ENCODE measurements at places on chromosomes 11 and 22.
A peak's percentile ranks its signal among the peaks of the same experiment; 100 is the strongest.

DNA sequence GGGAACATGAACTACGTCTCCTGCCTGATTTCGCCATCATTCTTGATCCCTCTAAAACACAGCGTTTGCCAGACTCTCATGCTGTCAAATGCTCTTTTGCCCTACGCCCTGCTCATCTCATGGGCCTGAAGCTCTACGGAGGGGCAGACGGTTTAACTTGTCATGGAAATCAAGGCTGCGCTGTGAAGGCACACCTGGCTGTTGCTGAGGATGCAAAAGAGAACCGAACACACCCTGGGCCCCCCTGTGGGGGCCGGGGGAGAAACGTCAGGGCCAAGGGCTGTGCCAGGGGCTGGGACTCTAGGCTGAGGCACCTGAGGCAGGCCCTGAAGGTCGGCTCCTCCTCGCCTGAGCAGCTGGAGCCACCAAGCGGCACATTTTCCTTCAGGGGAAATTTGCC lies 957.2 kb downstream of the BRD1 start:
- no peak for DNase-seq

DNA sequence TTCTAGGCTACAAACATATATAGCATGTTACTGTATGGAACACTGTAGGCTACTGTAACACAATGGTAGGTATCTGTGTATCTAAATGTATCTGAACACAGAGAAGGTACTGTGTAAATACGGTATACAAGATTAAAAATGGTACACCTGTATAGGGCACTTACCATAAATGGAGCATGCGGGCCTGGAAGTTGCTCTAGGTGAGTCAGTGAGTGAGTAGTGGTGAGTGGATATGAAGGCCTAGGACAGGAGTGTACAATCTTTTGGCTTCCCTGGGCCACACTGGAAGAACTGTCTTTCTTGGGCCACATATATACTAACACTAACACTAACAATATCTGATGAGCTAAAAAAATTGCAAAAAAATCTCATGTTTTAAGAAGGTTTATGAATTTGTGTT lies 21.4 kb downstream of the RNF141 start:
- DNase-seq = no peak

DNA sequence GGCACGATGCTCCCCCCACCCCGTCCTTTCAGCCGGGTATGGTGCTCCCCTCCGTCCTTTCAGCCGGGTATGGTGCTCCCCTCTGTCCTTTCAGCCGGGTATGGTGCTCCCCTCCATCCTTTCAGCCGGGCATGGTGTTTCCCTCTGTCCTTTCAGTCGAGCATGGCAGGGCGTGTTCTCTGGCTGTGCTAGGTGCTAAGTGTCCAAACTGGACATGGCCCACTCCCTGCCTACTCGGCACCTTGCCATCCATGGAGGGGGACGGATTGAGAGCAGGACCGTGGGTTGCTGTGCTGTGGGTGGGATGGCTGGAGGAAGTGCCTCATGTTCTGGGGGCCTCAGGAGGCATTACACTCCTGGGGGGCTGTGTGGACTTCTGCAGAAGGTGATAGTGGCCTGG lies 45.5 kb downstream of the MUC6 start:
- no peak for DNase-seq

- DNase-seq = no peak
Measured at GRCh38 chr11:8814209-8814922, 96.6 kb upstream of the AKIP1 start.

GRCh38 chr11:126930091-126930841 lies 70.3 kb downstream of the KIRREL3 start:
- DNase-seq = no peak

DNA sequence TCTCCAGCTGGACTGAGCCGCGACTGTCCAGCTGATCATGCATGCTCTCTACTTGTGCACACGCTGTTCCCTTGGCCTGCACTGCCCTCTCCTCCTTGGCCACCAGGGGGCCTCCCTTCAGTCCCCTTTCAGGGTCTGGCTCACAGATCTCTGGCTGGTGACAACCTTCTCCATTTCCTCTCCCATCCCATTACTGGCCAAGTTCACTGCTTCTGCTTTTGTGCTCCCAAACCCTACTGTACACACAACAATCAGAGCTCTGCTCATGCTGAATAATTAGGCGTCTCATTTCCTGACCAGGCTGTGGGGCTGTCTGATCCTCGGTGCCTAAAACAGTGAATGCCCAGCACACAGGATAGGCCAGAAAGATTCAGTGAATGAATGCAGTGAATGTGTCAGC lies 224.0 kb upstream of the NARS2 start:
- DNase-seq = peak; percentile 64

Data from midbrain (tissue), 1 donor.